Putamen (tissue), 1 donor: ENCODE measurements at places on chromosomes 7 and 10.
A peak's percentile ranks its signal among the peaks of the same experiment; 100 is the strongest.

- DNase-seq: peak; percentile 85
These were observed 43.1 kb upstream of the KLHL7 start for GRCh38 chr7:23062452-23062851.

DNA sequence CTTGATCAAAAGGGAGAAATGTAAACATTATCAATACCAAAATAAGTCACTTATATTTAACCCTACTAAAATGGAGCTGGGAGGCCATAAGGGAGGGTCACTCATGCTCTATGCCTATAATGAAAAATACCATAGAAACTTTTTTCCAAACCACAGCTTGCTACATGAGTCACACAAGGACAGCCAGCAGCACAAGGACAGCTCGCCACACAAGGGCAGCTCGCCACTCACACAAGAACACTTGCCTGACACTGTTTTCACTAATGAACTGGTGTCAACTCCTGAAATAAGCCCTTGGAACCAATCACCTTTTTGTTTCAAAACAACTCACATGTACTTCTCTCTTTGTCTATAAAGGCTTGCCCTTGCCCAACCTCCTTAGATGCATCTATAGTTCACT is 43.3 kb downstream of the FRMPD2 start:
- DNase-seq: no peak

DNA sequence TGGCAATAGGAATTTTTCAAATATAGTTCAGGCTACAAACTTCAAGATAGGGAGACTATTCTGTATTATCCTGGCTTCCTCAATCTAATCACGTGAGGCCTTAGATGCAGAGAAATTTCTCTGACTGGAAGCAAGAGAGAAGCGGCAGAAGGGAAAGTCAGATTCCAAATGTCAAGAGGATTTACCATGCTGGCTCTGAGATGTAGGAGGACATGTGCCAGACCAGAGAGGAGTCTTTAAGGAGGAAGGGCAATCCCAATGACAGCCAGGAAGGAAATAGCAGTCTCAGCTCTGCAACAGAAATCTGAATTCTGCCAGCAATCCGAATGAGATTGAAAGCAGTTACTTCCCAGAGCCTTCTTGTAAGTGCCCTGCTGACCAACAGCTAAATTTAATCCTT is 57.4 kb downstream of the NUTM2E start:
- DNase-seq: no peak

GRCh38 chr10:42690449-42691360 is 52.3 kb upstream of the ZNF33B start:
- no peak for DNase-seq

- no peak for DNase-seq
These were observed 80.8 kb downstream of the NKX6-2 start for GRCh38 chr10:132705173-132705572.

GRCh38 chr7:121797657-121798452 is 75.1 kb upstream of the PTPRZ1 start:
- peak; percentile 91 for DNase-seq

DNA sequence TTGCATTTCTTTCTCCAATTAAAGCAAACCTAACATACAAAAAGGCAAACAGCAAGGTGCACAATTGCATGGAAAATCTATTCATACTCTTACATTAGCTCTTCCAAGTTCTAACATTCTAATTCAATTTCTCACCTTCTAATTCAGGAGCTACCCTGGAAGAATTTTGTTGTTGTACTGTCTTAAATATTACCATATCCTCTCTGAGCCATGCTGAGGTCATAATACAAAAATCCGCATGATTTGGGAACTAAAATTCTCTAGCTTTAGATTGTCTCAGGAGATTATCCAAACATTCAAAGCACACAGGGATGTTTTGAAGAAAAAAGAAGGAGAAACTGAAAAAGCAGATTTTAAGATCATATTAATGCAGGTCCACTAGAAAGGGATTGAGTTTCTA is 229.9 kb downstream of the KIAA1217 start:
- no peak for DNase-seq

GRCh38 chr7:113831556-113831955 is 87.3 kb downstream of the PPP1R3A start:
- no peak for DNase-seq

- no peak for DNase-seq
These were observed 17.2 kb downstream of the MDH2 start for GRCh38 chr7:76065016-76065612.
